ENCODE measurements at places on chromosomes 1 and 21.

DNA sequence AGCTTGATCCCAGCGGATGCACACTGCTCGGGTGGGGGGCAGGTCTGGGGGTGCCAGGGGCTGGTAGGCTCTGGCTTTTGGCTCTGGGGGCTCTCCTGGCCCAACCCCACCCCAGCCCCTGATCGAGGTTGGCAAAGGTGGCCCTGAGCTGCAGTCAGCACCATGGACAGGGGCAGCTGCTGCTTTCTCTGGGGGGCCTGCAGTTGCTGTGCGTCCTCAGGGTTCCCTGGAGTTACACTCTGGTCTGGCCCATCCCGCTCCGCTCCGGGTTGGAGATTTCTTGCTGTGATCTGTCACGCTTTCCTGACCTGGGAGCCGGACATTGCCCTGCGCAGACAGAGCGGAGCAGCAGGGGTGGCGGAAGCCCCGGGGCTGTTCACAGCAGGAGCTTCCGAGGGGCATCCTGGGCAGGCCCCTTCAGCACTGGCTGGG lies 8.0 kb upstream of the PLCH2 start:
- peak; percentile 51 for DNase-seq

DNA sequence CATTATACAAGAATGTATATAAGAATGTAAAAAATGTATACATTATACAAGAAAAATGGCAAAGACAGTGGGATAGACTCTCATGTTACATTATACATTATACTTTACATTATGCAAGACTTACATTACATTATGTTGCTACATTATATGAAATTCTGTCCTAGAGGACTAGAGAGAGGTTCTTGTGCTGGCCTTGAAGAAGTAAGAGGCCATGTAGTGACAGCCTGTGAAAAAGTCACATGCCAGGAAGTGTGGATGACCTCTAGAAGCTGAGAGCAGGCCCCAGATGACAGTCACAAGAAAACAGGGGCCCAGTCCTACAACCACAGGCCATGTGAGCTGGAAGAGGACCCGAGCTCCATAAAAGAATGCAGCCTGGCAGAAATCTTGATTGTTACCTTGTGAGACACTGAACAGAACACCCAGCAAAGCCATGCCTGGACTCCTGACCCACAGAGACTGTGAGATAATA lies 30.5 kb upstream of the AHCYL1 start:
- no peak for DNase-seq

DNA sequence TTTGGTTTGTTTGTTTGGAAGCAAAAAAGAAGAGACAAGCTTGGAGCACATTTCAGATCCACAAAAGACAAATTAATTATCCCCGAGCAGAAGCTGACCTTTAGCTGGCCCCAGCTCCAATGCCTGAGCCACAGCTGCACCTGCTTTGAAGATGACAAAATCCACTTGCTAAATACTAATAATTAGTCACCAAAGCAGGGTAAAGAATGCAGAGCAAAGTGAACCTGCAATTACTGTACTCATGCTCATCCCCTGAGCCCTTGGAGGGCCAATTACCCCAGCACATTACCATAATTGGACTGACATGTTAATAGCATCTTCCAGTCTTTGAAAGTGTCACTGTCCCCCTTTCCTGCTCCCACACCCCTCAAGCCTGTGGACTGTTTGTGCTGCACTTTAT lies 38.2 kb upstream of the KCND3 start:
- no peak for DNase-seq

- DNase-seq = peak; percentile 98
Observed at GRCh38 chr1:229204921-229205777, 65.8 kb upstream of the RAB4A start.

- DNase-seq = no peak
Observed at GRCh38 chr1:218969006-218969405, 204.7 kb upstream of the LYPLAL1 start.

DNA sequence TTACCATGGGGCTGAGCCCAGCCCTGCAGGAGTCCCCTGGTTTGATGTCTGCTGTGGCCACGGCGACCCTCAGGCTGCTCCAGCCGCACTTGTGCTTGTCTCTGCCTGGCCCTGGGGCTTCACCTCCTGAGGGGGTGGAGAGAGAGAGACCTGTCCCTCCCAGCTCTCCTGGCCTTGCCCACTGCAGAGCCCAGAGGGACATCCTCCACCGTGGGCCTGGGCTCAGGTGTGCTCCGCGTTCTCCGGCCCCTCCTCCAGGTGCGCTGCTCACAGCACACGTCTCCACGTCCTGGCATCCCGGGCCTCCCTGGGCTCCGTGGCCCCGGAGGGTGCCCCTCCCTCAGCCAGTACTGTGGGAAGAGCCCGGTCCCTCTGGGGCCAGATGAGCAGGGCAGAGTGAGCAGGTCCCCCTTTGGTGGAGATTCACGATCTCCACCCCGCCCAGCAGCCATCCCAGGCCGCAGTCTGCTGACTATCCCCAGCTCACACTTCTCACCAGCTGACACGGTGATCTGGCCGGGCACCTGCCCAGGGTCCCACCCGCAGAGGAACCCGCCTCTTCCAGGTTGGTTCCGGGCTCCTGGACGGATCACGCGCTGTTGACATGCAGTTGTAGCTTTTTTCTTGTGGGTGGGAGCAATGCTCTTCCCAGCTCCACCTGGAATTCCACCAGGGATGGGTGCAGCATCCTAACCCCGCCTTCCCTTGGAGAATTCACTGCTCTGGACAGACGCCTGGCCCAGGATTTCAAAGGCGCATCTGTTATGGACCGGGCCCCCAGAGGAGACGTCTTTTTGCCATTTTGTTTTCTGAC lies 41.8 kb upstream of the POFUT2 start:
- DNase-seq = no peak

DNA sequence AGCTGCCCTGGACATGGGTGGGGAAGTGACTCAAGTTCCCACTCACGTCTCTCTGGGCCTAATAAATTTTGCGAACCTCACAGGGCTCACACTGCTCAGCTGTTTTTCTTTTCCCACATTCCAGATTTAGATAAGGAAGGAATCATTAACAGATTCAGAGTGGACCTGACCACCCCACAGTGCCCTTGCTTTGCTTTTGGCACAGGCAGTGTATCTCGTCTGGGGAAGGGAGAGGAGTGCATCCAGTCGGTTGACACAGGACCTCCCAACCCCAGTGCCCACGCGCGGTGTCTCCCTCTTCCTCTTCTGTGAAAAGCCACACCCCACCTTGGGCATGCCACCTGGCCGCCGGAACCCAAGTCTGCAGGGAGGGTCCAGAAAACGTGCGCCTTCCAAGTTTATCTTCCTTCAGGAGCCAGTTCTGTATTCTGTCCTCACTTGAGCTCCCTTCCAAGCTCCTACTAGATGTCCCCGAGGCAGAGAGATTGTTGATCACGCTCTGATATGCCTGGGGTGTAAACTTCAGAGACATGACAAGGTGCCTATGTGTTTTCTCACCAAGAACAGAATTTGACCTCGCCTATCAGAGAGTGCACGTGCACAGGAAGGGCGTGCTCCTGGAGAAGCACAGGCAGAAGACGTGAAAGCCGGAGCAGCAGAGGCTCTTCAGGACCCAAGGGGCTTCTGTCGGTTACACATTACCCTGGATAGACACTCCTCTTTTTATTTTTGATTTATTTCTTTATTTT lies 9.5 kb upstream of the SLC2A5 start:
- DNase-seq = no peak

- no peak for DNase-seq
Observed at GRCh38 chr1:47460456-47460855, 22.6 kb downstream of the FOXD2 start.

DNA sequence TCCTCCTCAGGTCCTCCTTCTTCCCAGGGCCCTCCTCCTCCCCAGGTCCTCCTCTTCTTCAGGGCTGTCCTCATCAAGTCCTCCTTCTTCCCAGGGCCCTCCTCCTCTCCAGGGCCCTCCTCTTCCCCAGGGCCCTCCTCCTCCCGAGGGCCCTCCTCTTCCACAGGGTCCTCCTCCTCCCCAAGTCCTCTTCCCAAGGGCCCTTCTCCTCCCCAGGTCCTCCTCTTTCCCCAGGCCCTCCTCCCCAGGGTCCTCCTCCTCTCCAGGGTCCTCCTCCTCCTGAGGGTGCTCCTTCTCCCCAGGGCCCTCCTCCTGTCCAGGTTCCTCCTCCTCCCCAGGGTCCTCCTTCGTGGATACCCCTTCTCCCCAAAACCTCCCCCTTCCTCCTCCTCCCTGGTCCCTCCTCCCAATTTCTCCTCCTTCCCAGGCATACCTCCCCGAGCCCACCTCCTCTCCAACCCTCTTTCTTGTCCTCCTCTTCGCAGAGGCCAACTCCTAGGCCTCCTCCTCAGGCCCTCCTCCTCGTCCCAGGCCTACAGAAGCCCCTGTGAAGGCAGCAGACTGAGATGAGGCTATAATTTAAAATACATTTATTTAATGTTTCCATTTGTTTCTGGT lies 29.5 kb downstream of the WNT9A start:
- no peak for DNase-seq

DNA sequence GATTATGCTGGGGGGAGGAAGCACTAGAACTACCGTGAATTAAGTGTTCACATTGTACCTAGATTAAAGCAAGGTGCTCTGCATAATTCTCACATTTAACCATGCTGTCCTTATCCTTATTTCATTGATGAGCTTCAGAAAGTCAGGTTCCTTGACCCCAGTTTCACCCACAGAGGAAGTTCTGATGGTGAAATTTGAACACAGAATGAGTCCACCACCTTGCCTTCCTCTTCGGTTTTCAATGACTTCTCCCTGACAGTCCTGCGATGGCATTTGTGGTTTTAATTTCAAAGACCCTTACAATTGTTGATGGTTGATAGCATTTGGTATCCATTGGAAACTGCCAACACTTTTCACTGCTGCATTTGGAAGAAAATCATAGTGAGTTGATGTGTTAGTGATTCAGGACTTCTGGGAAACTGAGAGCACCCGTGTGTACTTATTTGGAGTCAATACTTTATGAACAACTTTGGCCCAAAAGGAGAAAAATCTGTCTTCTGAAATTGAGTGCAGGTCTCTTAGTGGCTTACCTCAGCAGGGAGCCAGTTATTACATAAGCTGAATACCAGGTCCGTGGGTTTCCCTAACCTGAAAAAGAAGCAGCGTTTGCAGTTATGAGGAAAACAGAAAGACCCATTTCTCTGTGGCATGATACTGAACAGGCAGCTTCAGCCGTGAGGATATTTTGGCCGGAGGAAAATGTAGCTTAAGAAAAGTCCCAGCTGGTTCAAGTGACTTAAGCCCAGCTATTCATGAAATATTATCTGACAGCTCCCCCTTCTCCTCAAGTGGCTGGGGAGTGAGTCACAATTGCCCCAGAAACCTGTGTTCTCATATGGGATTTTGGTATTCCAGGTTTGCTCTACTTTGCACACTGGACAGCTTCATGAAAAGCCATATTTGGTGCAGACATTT lies 47.5 kb downstream of the ROR1 start:
- DNase-seq = peak; percentile 53

DNA sequence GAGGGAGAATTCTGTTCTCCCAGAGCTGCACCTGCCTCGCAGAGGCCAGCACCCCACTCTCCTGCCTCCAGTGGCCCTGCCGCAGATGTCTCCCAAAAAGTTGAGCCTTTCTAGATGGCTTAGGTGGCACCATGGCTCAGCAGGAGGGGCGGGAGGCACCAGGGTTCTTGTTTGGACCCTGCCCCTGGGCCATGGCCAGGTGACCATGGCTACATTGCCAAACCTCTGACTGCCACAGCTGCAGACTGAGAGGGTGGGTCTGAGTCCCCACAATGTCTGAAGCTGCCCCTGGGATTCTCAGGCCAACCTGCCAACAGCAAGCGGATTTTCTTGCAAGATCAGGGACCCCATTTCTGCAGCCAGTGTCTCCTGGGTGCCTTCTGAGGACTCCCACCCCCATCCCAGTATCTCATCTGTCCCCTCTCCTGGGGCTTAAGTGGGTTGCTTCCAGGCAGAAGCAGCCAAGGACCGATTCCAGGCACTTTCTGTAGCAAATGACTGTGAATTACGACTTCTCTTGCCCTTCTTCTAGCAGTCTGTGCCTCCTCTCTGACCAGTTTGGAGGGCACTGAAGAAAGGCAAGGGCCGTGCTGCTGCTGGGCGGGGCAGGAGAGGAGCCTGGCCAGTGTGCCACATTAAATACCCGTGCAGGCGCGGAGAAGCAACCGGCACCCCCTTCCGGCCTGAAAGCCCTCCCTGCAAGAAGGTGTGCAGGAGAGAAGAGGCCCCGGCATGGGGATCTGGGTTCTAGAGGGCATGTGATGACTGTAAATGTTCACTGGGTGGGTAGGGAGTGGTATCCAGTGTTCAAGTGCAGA lies 22.5 kb downstream of the SESN2 start:
- no peak for DNase-seq

- no peak for DNase-seq
Observed at GRCh38 chr1:43463479-43463878, 9.7 kb upstream of the HYI start.

- DNase-seq = no peak
Observed at GRCh38 chr1:226643611-226644540, 95.2 kb downstream of the ITPKB start.

DNA sequence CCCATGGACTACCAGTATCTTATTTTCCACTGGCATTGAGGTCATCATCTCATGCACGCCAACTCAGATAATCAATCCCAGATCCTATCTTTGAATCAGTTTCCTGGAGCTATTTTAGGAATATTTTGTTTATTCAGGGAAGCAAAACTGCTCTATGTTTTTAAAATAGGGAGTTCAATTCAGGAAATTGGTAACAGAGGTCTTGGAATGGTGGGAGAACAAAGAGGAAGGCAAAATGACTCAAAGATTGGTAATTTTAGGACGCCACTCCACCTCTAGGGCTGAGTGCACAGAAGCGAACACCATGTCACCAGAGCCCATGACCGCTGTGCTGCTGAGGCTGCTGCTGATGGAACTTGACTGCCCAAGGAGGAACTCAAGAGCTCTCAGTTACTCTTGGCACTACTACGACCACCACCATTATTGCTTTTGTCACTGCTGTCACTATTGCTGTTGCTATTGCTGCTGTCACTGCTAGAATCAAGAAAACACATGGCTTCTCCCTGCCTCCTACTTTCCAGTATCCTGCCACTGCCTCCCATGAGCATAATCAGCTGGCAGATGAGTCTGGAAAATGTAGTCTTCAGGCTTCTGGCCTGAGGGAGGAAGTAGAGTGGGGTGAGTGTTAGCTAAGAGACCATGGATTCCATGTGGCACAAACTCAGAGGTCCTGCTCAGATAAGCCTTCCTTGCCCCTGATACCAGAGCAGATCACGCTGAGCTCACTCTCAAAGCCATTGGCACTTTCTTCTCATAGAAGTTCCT lies 71.6 kb upstream of the CNIH3 start:
- peak; percentile 63 for DNase-seq

- peak; percentile 51 for DNase-seq
Observed at GRCh38 chr1:48530727-48531351, 58.8 kb upstream of the SPATA6 start.

GRCh38 chr1:41914516-41914915 lies 4.2 kb downstream of the HIVEP3 start:
- no peak for DNase-seq

GRCh38 chr21:37166733-37167132 lies 93.7 kb downstream of the TTC3 start:
- DNase-seq = no peak

- peak; percentile 30 for DNase-seq
Observed at GRCh38 chr1:243956450-243956849, 94.6 kb upstream of the ZBTB18 start.

GRCh38 chr21:16865632-16866031 lies 647.2 kb upstream of the CXADR start:
- DNase-seq = peak; percentile 6

GRCh38 chr1:77614037-77614436 lies 68.4 kb downstream of the ZZZ3 start:
- DNase-seq = no peak

- DNase-seq = no peak
Observed at GRCh38 chr1:35294809-35295208, 26.3 kb downstream of the ZMYM4 start.

Measured in GM23248 (cell line).